ENCODE measurements at places on chromosomes 13 and 19.
A peak's percentile ranks its signal among the peaks of the same experiment; 100 is the strongest.

- DNase-seq: no peak
These were observed 156.4 kb downstream of the COL4A1 start for GRCh38 chr13:110150384-110151101.

DNA sequence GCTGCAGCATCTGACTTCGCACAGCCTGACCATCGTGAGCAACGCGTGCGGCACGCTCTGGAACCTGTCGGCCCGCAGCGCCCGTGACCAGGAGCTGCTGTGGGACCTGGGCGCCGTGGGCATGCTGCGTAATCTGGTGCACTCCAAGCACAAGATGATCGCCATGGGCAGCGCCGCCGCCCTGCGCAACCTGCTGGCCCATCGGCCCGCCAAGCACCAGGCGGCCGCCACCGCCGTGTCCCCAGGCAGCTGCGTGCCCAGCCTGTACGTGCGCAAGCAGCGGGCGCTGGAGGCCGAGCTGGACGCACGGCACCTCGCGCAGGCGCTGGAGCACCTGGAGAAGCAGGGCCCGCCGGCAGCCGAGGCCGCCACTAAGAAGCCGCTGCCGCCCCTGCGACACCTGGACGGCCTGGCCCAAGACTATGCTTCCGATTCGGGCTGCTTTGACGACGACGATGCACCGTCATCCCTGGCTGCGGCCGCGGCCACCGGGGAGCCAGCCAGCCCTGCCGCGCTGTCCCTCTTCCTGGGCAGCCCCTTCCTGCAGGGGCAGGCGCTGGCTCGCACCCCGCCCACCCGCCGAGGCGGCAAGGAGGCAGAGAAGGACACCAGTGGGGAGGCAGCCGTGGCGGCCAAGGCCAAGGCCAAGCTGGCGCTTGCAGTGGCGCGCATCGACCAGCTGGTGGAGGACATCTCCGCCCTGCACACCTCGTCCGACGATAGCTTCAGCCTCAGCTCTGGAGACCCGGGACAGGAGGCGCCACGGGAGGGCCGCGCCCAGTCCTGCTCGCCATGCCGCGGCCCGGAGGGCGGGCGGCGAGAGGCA lies 13.6 kb downstream of the C19orf25 start:
- no peak for DNase-seq

GRCh38 chr19:6616011-6616410 lies 25.1 kb upstream of the CD70 start:
- no peak for DNase-seq

DNA sequence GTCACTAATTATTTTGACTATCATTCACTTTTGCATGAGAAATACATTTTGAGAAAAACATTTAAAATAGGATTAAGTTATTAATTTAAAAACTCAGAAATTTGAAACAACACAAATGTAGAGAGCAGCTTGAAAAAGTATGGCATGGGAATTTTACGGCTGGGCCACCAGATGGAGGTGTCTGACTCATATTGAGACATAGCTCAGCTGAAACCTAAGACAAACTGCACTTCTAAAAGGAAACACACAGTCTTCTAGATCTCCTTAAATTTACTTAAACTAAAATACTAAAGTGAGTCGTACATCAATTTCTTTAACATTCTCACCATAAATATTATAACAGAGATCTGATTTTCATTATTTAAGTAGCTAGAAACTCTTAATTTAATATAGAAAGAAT lies 41.9 kb upstream of the POSTN start:
- no peak for DNase-seq

DNA sequence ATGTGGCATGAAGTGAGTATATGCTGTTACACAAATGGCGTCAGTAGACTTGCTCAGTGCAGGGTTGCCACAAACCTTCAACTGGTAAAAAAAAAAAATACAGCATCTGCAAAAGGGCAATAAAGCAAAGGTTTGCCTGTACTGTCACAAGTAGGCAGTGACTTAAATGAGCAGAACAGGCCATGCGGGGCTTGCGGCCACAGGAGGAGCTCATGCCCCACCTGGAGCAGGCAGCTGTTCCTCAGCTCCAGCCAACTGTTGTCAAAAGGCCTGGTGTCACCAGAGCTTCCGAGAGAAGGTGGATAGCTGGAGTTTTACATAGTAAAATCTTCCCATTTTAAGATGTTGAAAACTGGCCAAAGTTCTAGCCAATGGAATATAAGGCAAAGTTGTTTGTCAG lies 7.7 kb downstream of the ATP7B start:
- no peak for DNase-seq

DNA sequence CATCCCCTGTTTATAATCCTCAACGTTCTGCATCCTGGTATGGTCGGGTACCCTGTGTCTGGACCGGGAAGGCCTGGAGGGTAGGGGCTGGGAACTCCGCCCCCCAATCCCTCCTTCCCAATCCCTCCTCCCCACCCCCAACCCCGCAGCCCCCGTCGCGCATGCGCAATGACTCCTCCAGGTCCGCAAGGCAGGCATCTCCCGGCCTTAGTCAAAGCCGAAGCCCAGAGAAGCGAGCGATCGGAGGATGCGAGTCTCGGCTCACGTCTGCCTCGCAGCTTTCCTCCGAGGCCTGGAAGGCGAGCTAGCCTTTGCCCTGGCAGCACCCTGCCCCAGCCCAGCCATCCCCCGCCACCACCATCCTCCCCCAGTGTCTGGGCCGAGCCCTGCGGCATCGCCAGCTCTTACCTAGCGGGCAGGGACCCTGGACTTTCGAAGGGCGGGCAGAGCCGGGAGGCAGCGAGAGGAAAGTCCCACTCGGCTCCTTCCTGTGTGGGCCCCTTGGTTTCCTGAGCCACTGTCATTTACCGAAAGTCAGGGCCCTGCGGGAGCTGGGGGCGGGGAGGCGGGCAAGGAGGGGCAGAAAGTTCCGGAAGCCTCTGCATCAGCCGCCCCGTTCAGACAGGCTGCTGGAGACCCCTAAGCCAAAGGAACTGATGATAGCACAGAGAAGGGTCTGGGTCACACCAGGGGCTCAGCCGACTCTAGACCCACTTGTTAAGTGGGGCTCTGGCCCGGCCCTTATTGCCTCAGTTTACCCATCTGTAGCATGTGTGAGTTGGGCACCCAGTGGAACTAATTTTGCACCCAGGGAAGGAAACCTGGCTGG lies at the start of gene JAK3:
TSS of gene JAK3 (minus strand) at position 445 of the 829 bp plus-strand sequence. CDS start 3,565 bp downstream, outside the sequence.
- no peak for DNase-seq

GRCh38 chr13:21066946-21067345 lies 5.6 kb upstream of the LATS2 start:
- no peak for DNase-seq

DNA sequence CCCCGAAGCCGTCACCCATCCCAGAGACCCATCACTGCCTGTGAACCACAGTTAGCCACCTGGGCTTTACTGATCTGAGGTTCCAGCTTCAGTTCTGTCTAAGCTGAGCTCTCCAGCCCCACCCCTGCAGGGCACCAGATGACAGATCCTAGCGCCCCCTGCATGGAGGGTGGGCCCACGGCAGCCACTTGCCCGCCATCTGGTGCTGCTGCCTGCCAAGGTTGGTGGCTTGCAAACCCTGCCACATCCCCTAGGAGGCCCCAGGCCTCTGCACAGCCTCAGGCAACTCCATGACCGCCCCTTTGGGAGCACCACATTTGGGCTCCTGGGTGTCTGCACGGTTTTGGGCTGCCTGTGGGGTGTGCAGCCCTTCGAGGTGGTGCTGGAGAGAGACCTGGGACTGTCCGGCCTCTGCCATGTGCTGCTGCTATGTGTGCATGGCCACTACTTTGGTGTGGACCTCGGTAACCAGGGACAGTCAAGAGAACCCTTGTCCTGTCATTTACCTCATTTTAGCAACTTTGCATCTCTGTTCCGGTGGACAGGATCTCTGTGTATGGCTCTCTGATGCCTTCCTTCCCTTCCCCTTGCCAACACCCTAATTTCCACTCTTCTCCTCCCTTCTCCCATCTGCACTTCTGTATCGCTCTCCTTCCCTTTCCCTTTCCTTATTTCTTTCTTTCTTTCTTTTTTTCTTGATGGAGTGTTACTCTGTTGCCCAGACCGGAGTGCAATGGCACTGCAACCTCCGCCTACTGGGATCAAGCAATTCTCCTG lies 17.4 kb upstream of the SDHAF1 start:
- DNase-seq: no peak

GRCh38 chr13:90545070-90545840 lies 802.2 kb upstream of the MIR17HG start:
- no peak for DNase-seq

DNA sequence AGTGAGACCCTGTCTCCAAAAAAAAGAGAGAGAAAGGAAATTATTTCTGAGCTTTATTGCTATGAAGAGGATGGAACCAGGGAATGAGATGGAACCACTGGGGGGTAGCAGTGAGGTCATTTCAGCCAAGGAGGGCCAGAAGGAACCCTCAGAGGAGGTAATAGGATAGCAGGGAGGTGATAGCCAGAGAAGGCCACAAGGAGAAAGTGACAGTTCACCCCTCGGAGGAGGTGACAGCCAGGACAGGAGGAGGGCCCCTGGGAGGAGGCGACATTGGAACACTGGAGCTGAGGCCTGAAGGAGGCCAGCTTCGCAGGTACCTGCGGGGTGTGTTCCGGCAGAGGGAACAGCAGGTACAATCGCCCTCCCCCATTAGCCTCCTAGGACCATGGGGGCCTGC lies 675 bp upstream of the PGPEP1 start:
- DNase-seq: no peak

GRCh38 chr19:29666578-29667386 lies 1.5 kb downstream of the PLEKHF1 start:
- no peak for DNase-seq

DNA sequence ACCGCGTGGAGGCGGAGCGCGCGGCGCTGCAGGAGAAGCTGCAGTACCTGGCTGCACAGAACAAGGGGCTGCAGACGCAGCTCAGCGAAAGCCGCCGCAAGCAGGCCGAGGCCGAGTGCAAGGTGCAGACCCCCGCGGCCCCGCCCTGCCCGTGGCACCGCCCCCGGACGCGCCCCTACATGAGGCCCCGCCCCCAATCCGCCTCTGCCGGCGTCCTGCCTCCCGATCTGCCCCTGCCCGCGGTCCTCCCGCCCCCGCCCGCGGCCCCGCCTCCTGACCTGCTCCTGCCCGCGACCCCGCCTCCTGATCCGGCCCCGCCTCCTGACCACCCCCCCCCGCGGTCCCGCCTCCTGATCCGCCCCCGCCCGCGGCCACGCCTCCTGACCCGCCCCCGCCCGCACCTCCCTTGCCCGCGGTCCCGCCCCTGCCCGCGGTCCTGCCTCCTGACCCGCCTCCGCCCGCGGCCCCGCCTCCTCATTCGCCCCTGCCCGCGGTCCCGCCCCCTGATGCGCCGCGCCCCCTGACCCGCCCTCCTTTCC lies 11.7 kb downstream of the PRR36 start:
- DNase-seq: no peak

GRCh38 chr19:33375837-33376159 lies 2.3 kb downstream of the CEBPG start:
- DNase-seq: no peak

GRCh38 chr19:37551129-37551993 lies 43.2 kb downstream of the ZNF571 start:
- DNase-seq: no peak

- no peak for DNase-seq
These were observed 141.2 kb downstream of the URI1 start for GRCh38 chr19:30083125-30083681.

GRCh38 chr19:12721656-12722565 lies 1.8 kb downstream of the TNPO2 start:
- no peak for DNase-seq

DNA sequence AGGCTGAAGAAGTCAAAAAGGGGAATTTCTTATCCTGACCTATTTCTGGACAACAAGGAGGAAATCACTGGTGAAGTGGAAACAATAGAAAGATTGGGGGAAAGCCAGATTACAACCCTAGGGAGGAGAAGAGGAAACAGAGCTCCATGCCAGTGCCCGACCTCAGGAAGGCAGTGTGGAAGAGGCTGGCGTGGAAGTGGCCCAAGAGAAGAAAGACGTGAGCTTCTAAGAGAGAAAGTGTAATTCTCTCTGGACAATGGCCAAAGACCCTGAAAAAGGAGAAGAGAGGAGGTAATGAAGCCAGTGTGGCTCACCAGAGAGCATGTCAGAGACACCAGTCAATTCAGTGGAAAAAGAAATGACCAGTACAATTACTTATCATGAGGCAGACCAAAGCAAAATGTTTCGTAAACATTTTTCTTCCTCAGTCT lies 52.6 kb upstream of the URAD start:
- DNase-seq: no peak

DNA sequence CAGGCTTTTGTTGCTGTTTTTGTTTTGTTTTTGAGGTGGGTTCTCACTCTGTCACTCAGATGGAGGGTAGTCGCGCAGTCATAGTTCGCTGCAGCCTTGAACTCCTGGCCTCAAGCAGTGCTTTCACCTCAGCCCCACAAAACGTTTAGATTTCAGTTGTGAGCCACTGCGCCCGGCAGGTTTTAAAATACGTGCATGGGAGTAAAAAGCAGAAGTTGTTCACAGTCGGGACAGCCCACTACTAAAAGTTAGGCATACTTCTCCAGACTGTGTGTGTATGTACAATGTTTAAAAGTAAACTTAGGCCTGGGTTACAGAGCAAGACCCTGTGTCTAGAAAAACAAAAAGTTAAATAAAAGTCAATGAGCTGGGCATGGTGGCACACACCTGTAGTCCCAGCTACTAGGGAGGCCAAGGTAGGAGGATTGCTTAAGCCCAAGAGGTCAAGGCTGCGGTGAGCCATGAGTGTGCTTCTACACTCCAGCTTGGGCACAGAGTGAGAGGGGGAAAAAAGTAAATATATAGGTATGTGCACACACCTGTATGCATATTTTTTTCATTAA lies 6.1 kb downstream of the SAFB start:
- DNase-seq: no peak

GRCh38 chr13:113192902-113193301 lies 15.6 kb downstream of the PCID2 start:
- no peak for DNase-seq

- DNase-seq: peak; percentile 41
These were observed 122.5 kb downstream of the GPC5 start for GRCh38 chr13:91520952-91521351.

- DNase-seq: no peak
These were observed 323.3 kb downstream of the NALCN start for GRCh38 chr13:101092985-101093384.

DNA sequence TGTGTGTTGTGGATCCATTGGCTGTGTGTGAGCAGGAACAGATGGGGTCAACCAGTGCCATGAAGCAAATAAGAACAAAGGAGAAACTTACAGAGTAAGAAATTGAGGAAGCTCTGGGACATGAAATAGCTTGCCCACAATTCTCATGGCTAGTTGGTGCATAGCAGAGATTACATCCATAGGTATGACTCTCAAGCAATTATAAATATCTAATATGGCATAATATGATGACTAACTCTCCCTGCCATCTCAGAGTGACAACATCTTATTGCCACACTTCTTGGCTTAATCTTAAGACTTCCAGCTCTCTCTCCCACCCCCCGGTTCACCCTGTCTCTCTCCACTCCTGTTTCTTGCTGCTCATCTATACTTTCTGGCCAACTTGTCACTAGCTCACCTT lies 53.3 kb downstream of the OXGR1 start:
- no peak for DNase-seq

DNA sequence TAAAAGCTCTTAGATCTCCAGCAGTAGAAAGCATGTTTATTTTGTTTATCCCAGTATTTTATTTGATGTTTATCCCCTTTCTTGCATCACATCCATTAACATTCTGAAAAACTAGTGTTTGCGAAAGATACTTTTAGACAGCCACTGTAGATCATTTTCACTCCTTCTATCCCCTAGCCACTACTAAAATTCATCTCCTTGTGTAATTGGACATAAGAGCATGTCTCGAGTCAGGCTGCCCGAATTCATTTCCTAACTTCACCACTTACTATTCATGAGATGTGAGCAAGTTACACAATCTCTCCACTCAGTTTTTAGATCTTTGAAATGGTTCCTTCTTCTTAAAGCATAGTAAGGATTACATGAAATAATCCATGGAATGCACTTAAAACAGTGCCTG lies 514.0 kb downstream of the KLF5 start:
- DNase-seq: no peak

- no peak for DNase-seq
These were observed 15.7 kb downstream of the ACTL9 start for GRCh38 chr19:8682931-8683330.
